ENCODE measurements at places on chromosomes 5 and 9. TPM values are rescaled to one million over a fixed set of nuclear protein-coding genes. Genes with fewer than 3 reads are reported as not detected.

RMI1 gene
- polyA plus RNA-seq = 8.4 TPM

ALDH1B1 gene
- 51.6 TPM for polyA plus RNA-seq

KIAA0825 gene
- polyA plus RNA-seq = 1.5 TPM

TSSK1B gene
- 0.27 TPM for polyA plus RNA-seq

THG1L gene
- polyA plus RNA-seq = 6.1 TPM

All from cardiac muscle cell (in vitro differentiated cells and primary cell).